NCI-H226 (cell line): ENCODE measurements at places on chromosomes 1 and 21.

DNA sequence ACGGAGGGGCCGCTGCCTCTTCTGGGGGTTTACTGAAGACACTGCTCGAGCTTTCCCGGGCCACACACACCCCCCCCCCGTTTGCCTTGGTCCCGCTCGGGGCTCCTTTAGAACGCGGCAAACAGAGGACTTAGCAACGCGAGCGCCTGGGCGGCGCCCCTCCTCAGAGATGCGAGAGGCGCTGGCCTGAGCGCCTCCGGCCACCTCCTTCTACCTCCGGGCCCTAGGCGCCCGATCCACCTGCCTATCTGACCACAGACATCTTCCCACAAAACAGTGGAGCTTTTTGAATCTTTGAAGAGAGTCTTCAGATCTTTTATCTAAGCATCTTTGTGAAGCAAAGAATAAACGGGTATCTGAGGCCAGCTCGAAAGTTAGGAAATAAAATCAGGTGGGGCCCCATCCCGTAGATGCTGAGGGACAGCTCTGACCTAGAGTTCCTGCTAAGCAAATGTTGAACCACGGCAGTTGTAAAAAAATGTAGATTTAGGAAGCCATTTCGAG lies 436 bp upstream of the TTLL7 start:
- DNase-seq = no peak

- no peak for DNase-seq
Measured at GRCh38 chr1:159010391-159010790, 684 bp downstream of the IFI16 start.

DNA sequence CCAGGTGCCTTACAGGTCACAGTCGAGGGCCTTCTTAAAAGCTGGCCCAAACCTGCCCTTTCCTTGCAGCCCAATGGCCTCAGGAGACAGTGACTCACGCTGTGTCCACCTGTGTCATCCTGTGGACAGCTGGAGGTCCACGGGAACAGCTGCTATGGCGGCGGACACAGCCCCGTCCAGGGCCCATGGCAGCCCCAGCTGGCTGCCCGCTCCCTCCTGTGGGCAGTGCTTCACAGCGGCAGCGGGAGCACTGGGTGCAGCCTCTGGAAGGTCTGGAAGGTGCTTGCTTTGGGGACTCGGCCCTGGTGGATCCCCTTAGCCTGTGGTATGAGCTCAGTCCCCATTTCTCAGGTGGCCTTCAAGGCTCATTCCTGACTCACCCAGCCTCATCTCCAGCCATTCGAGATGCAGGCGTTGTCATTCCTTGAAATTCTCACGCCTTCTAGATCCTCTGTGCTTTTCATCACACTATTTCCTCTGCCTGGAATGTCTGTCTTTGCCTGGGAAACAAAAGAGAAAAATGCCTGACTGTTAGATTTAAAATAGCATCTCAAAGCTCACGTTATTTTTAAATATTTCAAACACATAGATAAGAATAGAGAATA lies 86.8 kb downstream of the KIF26B start:
- DNase-seq = no peak

GRCh38 chr1:203280061-203280460 lies 25.3 kb upstream of the BTG2 start:
- DNase-seq = no peak

- peak; percentile 94 for DNase-seq
Measured at GRCh38 chr1:204288021-204288588, 71.6 kb downstream of the PLEKHA6 start.

DNA sequence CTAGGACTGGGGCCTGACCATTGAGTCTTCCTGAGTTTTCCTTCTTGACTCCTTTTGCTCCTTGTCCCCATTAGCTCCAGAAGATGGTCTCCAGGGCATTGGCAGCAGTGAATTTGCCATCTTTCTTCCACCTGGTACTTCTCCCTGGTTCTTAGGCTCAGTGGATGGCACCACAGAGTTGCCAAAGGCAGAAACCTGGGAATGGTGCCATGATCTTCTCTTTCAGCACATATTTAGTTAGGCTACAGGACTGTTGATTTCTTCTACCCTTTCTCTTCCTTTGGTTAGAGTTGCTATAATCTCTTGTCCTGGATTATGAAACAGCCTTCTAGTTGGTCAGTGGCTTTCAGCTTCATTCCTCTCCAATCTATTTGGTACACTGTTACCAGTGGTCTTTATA lies 6.2 kb downstream of the ZBTB40 start:
- no peak for DNase-seq

GRCh38 chr1:224124220-224124619 lies 10.3 kb downstream of the FBXO28 start:
- no peak for DNase-seq

DNA sequence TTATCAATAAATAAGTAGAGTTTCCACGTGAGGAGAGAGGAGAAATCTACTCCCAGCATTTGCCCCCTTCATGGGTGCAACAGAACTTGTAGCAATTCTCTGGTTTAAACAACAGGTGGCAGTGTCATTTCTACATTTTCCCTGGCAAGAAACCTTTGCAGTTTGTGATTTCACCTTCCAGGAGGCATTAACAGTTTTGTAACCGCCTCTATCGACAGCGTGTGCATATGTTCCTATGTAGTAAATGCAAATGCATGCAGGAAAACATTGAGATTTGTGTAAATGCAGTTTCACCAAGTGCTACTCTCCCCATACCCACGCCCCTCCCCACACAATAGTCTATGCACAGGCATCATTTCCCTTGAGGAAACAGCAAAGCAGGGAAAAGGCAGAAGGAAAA lies 494.7 kb downstream of the SMYD3 start:
- peak; percentile 30 for DNase-seq

GRCh38 chr21:41506611-41507520 lies 1.1 kb downstream of the TMPRSS2 start:
- DNase-seq = no peak

DNA sequence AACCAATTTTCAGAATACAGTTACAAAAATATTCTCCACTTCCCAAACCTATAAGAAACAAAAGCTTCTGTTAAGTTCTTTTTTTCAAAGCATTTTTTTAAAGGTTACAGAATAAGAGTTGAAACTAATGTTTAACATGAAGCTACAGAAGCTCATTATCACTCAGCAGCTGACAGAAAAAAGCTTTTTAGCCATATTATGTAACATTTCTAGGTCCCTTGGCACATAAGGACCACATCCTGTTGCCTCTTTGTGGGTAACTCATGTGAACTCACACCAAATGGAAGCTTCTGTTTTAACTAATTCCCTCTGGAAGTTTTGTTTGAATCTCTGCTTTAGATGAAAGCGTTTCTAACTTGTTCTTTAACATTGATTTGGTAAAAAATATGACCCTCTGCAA lies 242.5 kb upstream of the TMPRSS15 start:
- DNase-seq = no peak

GRCh38 chr1:18032172-18032859 lies 75.3 kb upstream of the IGSF21 start:
- no peak for DNase-seq

- no peak for DNase-seq
Measured at GRCh38 chr1:25837262-25837875, 17.6 kb downstream of the MTFR1L start.

DNA sequence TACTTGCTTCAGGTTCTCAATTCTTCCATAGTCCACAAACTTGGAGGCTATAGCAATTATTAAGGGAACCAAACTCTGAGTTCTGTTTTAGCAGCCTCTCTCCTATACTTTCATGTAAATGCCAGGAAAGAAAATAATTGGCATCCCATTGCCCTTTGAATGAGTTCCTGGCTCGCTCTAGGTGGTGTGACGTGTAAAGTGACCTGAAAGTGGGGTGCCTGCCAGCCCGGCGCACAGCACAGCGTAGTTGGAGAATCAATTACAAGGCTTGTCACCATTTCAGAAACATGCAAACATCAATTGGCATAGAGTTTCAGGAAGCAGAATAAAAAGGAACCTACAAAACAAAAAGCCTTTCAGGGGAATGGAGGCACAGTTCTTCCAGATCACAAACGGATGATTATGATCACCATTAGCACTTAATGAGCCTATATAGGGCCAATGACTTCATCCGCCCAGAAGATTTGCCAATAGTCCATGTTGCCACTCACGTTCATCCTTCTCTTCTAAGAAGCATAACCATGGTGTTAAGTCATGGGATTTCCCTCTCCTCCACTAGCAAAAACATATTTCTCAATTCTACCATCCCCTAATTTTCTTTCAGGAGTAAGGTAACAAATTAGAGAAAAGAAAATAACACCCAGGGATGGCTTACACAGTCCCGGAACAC lies 354.6 kb upstream of the ADGRL2 start:
- no peak for DNase-seq

GRCh38 chr21:46122237-46122671 lies 24.3 kb downstream of the COL6A2 start:
- peak; percentile 78 for DNase-seq

GRCh38 chr1:19315378-19316198 lies 3.5 kb downstream of the SLC66A1 start:
- DNase-seq = no peak

DNA sequence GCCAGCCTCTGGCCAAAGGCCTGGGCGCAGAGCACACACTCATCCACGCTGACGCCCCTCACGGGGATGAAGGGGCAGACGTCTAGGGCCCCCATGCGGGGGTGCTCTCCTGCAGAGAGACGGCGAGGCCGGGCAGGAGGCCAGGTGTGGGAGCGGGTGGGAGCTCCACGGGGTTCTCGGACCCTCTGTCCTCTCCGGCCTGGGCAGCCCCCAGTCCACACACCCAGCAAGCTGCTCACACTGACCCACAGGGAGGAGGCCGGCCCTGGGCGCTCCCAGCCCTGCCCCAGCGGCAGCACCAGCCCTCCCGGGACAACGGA lies 2.5 kb downstream of the FTCD start:
- DNase-seq = no peak

- DNase-seq = no peak
Measured at GRCh38 chr1:241596633-241597032, 43.5 kb downstream of the CHML start.

DNA sequence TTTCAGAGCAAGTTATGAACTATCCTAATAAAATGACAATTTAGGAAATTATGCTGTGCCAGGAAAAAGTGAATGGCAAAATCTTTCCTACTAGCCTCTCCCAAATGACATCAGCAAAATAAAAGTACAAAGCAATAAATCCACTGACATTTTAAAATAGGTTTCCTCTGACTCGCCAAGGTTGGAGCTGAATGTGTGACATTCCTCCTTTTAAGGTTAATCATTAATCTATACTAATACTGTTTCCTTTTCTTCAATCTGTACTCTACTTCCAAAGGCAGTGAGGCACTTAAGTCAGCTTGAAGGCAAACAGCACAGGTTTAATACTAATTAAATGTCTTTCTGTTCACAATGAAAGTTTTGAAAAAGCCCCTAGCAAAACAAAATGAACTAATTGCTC lies 15.7 kb downstream of the RNF19B start:
- DNase-seq = no peak

GRCh38 chr1:60866917-60867531 lies 215.3 kb upstream of the NFIA start:
- no peak for DNase-seq

- DNase-seq = no peak
Measured at GRCh38 chr1:211328084-211328694, 1.6 kb downstream of the TRAF5 start.

DNA sequence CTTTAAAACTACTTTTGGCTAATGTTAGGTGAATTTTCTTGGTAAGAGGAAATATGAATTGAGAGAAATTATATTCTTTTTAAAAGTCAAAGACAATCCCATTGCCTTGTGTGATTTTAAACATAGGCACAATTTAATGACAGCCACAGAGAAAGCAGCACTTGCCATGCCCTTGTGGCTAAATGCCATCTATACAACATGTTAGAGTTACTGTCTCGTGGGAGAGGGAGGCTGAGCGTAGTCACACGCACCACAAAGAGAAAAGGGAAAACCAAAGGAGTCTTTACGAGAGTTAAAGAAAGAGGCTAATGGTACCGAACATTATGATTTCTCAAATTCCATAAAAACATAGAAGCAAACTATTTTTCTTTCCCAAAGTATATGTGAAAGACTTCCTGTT lies 537.9 kb downstream of the PTPRC start:
- no peak for DNase-seq

- DNase-seq = no peak
Measured at GRCh38 chr21:29870814-29871213, 69.0 kb downstream of the GRIK1 start.

DNA sequence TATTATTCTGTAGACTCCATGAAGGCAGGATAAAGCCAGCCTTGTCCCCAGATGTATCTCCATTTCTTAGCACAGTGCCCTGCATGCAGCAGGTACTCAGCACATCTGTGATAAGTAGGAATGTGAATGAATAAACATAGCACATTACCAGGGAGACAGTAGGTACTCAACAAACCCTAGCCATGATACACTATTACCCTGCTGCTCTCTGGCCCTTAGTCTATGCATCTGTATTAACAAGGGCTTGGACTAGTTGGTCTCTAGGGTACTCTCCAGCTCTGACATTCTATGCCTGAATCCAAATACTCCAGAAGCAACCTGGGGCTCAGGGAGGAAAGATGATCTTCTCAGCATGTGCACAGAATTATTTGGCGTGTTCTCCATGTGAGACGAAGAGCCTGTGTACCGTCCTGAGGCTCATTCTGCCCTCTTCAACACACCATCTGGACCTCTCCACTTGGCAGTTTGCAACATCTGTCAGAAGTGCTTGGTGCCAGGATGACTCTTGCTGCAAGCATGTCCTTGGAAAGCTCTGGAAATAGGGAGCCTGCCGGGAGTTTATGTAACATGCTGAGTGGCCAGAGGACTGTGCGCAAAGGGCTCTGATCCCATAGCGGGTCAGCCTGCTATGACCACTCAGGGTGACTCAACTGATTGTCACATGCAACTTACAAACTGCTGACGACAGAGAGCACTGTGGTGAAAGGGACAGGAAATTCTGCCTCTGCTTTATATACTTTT lies 228.2 kb upstream of the USP24 start:
- DNase-seq = peak; percentile 31

DNA sequence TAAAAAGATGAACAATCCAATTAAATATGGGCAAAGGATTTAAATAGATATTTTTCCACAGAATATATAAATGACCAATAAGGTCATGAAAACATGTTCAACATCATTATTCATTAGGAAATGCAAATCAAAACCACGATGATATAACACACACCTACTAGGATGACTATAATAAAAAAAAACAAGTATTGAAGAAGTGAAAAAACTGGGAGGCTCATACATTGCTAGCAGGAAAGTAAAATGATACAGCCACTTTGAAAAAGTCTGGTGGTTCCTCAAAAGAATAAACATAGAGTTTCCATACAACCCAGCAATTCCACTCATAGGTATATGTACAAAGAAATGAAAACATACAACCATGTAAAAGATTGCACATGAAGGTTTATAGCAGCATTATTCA lies 75.7 kb upstream of the RAB4A start:
- DNase-seq = no peak
